Amygdala (tissue), 56 donors: ENCODE measurements at places on chromosomes 3 and 15.

DNA sequence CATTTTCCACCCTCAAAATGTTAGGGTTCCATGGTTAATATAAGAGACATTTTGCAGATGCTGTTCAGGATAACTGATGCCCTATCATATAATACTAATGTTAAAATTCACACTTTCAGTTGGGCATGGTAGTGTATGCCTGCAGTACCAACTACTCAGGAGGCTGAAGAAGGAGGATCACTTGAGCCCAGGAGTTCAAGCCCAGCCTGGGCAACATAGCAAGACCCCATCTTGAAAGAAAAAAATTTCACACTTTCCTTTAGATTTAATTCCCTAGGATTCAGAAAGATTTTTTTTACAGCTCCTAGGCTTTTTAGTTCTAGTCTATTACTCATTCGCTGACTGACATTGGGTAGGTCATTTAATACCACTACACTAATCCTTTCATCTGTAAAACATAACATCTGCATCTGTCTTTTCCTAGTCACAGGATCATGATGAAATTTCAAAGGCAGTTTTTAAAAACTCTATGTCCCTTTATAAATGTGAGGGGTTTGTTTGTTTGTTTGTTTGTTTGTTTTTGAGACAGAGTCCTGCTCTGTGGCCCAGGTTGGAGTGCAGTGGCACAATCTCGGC is 103.7 kb downstream of the MYO5A start:
- no peak for DNase-seq

- DNase-seq, result no peak
Measured at GRCh38 chr15:71782422-71783165, 27.8 kb upstream of the NR2E3 start.

- no peak for DNase-seq
Measured at GRCh38 chr15:66730168-66731021, 28.4 kb downstream of the SMAD6 start.

DNA sequence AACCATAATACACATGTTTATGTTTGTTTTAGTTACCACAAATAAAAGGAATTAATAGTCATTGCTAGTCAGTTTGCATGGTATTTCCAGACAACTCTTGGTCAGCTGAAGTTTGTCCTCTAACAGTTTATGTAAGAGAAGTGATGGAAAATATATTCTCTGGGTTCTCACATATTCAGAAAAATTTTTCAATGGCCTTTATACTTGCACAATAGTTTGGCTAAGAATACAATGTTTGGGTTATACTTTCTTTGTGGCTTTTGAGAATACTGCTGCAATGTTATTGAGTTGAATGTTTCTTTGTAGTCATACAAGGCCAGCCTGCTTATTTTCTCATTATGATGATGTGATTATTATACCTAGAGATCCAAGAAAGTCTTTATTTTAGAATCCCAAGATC is 133.9 kb downstream of the RAP2B start:
- DNase-seq, result no peak

GRCh38 chr3:43231276-43232000 is 54.9 kb upstream of the SNRK start:
- no peak for DNase-seq

GRCh38 chr3:97968376-97968775 is 3.9 kb downstream of the RIOX2 start:
- DNase-seq, result no peak

- DNase-seq, result no peak
Measured at GRCh38 chr3:12965999-12966846, 107.0 kb downstream of the IQSEC1 start.

GRCh38 chr15:63576441-63576840 is 20.7 kb upstream of the FBXL22 start:
- no peak for DNase-seq

DNA sequence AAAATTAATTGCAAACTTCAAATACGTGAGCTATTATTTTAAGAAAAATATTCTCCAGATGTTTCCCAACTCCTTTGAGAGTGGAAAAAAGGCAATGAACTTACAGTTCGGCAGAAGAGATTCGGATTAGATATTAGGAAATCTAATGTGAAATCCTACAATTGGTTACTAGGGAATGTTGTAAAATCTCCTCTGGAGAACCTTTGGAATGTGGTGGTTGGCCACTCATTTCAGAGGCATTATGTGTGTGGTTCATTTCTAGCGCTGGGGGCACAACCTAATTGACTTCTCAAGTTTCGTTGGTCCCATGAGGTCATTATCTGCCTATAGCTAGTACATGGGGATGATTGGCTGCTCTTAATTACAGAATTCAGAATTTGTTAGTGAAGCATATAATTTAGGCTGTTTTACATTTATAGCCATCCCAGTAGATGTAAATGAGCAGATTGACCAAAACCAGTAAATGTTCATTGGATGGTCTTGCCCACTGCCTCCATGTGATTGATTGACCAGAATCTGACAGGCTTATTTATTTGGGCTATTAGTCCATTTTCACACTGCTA is 34.6 kb upstream of the CMSS1 start:
- DNase-seq, result no peak

DNA sequence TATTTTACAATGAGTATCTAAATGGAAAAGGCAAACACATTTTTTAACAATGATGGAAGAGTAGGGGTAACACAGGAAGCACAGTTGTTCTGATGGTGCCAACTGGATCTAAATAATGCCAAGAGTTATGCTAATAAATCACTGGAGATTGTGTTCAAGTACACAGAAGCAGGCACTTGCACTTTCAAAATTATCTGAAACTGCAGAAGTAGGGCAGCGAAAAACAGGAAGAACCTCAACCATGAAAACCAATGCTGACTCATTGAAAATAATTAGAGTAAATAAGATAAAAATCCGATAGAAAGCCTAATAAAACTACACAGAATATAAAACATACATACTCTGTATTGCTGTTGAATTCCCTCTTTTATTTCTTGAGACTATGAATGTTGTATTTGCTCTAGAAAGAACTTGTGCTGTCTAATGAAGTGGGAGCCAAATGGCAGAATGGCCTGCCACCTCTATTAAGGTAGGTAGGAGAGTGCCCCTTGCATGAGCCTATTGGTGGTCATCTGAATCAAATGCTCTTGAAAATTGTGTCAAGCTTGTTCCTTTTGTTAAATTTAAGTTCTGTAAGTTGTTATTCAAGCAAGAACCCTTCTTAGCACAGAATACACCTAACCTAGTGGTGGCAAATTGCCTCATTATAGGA is 93.7 kb downstream of the ABI3BP start:
- no peak for DNase-seq

DNA sequence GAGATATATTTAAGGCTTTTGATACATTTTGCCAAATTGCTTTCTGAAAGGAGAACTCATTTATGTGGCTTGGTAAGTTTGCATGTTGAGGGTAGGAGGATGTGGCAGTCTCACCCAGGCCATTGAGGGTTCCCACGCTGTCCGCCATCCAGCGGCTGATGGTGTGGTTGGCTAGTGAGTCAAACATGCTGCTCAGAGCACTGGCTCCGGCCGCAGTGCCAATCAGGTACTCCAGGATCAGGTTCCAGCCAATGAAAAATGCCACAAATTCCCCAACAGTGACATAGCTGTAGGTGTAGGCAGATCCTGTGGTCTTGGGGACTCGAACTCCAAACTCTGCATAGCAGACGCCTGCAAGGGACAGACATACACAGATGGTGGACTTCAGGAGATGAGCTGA is 82.3 kb downstream of the CLDN11 start:
- DNase-seq, result no peak

- no peak for DNase-seq
Measured at GRCh38 chr15:73716417-73716816, 32.2 kb downstream of the CD276 start.

GRCh38 chr3:76683256-76683655 is 356.6 kb upstream of the ROBO2 start:
- DNase-seq, result no peak

GRCh38 chr3:149245738-149246451 is 24.3 kb upstream of the CP start:
- DNase-seq, result no peak

- peak; percentile 40 for DNase-seq
Measured at GRCh38 chr3:24773798-24774197, 279.1 kb upstream of the THRB start.
